ENCODE measurements at places on chromosomes 6 and 20.

DNA sequence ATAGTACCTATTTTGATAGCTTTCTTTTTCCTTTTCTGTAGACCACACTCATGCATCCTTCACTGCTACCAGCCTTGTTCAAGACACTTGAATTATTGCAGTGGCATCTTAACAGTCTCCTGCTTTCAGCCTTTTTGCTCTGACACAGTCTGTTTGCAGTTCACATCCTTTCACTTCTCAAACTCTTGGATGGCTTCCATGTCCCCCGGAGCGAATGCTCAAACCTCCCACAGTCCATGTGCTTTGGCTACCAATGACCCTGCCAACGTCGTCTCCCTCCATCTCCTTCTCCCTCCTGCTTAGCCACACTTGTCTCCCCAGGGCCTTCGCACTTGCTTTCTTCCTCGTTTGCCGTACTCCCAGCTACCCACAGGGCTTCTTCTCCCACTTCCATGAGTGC lies 270.0 kb upstream of the ZFP64 start:
- no peak for DNase-seq

DNA sequence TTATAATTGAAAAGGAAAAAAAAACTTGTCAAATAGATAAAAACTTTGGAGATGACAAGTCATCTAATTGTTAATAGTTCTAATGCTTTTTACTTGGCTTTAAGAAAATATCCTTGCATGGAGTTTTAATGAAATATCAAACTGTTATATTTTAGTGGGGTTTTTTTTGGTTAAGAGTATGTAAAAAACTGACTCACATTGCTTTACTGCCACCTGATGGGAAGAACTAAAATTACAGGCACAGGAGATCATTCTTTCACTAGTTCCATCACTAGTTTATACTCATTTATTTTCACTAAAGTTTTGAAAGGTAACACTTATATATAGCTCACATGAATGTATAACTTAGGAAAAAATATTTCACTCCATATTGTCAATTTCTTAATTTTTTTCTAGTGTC lies 309.1 kb downstream of the LMBRD1 start:
- no peak for DNase-seq

- DNase-seq, result no peak
Observed at GRCh38 chr20:15379681-15380296, 1042.4 kb upstream of the FLRT3 start.

- DNase-seq, result no peak
Observed at GRCh38 chr20:62780696-62781095, 15.6 kb upstream of the MRGBP start.

DNA sequence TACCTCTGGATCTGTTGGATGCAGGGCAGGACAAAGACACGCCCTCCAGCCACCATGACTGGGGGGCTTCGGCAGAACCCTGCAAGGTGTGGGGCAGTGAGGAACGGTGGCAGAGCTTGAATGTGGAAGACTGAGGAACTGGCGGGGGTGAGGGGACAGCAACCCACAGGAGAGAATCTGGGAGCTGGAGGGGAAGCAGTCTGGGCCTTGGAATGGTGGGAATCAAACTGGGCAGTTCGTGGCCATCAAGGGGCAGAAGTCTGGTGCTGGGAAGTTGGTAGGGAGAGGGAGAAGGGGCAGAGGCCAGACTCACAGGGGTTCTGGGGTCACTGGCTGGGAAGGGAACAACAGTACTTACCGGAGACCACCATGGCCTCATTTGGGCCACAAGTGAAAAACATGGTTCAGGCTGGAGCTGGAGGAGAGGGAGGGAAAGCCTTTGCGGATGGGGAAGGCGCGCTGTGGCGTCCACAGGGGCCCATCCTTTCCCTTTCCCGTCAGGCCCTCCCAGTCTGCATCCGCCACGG lies 635 bp downstream of the FLOT1 start:
- DNase-seq, result no peak

DNA sequence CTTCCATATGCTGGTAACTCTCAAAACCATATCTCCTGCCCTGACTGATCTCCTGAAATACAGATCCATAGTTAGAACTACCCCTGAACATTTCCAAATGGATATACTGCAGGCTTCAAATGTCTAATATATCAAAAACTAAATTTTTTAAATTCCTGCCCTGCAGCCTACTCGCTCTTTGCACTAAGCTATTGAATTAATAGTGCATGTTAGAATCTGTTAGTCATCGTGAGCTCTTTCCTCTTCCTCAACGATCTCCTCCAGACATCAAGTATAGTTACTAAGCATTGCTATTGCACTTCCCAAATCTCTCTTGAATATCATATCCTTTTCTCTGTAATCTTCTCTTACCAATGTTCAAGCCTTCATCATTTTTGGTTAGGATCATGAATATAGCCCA lies 26.0 kb upstream of the RSPO3 start:
- DNase-seq, result no peak

- no peak for DNase-seq
Observed at GRCh38 chr6:97068211-97068610, 143.7 kb downstream of the KLHL32 start.

DNA sequence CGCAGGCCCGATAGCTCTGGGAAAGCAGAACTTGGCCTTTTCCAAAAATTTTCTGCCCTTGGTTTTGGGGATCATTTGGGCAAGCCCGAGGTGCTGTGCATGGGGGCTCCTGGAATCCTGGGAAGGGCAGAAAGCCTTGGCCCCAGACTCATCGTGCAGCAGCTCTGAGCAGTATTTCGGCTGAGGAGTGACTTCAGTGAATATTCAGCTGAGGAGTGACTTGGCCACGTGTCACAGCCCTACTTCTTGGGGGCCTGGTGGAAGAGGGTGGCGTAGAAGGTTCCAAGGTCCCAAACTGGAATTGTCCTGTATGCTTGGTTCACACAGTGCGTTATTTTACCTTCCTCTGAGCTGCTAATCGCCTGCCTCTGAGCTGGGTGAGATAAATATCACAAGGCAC lies 1.1 kb upstream of the BMP2 start:
- no peak for DNase-seq

DNA sequence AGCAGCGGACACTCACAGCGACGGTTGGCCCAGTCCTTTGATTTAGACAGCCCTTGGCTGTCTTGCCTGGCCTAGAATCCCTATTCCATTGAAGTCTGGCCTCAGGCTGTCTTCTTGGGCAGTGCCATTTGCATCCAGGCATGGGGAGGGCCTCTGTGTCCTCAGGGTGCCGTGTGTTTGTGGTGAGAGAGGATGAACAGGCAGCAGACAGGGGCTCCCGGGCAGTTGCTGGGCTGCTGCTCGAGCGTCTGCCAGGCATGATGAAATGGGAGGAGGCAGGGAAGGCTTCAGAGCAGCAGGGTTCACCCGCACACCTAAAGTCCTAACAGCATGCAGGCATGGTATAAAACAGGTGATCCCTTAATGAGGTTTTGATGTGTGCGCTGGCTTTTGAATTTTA lies 126.9 kb downstream of the SOBP start:
- DNase-seq, result no peak
